ENCODE measurements at places on chromosomes 3 and 15.

DNA sequence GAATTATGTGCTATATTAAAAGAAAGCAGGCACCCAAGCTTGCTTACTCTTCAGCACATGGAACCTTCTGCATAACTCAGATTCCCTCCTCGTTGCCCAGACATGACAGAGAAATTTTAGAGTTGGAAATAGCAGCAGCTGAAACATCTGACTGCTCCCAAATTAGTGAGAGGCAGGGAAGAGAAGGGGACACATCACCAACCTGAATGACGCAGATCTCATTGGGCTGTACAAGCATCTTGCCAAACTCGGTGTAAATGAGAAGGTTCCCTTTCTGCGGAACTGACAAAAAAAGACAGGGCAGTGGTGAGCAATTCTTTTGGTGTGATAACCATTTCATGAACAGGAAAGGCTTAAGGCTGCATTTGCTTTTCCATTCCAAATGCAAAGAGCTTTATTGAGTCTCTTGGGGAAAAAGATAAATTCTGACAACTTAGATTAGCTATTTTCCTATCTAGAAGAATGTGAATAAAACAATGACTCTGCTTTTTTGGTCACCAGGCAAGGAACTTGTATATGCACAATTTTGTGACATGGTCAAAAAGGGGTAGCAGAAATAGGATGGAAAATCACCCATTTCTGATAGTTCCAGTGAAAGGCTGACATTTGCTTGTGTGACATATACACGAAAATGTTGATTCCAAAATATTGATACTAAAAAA, 35.1 kb downstream of the HGD start:
- no peak for DNase-seq

DNA sequence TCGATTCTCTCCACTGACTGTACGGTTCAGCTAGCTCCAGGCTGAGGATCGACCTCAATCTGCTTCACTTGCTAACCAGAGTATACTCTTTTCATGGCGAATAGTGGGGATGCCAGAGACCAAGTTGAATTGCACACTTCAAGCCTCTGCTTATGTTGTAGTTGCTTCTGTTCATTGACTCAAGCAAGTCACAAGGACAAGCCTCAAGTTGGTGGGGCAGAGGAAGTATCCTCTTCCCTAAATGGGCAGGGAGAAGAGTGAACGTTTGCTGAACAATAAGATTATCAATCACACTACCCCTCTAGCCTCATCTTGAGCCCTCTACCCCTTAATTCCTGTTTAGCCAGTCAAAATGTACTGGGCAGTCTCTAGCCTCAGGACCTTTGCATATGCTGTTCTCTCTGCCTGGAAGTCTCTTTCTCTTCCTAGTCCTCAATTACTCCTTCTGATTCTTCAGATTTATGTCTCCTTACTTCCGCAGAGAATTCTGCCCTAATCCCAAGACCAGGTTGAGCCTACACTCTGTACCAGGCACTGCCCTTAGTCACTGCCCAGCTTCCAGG, 390.4 kb upstream of the PROK2 start:
- no peak for DNase-seq

DNA sequence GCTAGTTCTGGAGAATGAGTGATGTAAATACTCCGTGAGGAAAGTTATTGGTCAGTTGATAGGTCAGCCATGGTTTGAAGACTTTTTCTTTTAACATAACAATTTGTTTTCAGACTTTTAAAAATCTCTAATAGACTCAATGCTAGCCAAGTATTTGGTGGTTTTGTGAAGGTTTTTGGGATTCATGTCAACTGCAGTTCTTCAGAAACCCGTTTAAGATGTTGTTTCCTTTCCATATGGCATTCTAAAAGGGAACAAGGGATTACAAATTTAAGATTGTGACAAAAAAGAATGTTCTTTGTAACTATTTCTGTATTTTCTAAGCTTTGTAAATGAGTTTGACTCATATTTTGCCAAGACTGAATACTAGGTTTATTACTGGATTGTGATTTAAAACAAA, 281.7 kb upstream of the COL8A1 start:
- no peak for DNase-seq

DNA sequence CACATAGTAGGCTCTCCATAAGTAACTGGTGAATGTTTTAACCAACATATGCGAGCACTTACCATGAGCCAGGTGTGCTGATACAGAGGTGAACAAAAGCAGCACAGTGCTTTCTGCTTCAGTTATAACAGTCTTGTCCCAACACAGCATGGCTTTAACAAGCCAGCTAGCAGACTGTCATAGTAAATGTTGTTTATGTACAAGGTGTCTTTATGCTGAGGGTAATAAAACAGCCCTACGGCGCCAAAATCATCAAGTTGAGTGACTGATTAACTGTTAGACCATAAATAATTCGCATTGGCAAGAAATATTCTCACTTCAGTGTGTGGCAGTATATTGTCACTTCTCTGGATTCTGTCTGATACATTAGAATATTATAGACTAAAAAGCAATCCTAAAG, 646.0 kb upstream of the CFAP20DC start:
- no peak for DNase-seq

DNA sequence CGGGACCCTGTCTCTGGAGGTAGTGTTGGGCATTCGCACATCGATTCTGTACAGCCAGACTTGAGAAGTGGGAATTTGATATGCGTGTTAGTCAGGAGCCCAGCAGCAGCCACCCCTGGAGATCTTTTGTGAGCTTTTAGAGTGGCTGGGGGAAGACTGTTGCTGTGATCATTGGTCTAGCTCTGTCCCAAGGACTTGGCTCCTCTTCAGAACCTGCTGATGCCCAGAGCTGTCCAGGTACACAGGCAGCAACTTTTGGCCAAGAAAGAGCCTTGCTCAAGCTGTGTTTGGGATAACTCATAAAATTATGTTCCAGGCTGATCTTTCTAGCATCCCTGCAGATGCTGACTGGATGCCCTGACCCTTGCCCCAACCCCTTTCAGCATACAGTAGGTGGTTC, 29.3 kb downstream of the LIMD1 start:
- DNase-seq, result no peak

DNA sequence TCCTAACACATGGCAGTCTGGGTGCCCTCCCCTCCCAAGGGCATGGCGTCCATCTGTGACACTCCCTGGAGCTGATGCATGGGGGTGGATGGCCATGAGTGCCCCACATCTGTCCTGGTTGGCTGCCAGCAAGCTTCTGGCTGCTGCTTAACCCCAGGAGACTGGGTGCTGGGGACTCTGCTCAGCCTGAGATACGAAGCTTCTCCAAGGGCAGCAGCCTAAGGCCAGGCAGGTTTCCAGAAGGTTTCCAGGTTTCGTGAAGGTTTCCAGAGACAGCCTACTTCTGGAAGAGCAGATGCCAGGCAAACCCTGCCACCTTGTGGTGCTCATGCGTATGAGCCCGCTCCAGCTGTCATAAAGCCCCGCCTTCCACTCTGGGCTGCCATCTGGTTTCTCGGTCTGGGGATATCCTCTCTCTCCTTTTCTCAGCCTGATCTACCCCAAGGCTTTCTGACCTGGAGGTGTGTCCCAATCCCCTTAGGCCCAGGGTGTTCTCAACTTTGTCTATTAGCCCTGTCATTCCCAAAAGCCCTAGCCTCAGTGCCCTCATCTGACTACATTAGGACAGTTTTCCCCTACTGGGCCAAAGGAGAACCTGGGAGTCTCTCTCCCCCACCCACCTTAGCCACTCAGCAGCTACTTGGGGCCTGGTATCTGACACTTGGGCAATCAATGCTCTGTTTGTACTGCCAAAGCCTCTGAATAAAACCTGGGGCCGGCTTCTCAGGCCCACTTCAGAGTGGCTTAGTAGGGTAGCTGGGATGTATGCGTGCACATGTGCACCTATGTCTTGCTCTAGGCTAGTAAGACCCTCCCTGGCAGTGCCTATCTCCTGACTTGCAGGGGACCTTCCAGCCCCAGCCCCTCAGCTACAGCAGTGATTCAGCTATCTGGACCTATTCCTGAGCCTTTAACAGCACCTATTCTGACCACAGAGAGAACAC, 12.0 kb downstream of the MRPL46 start:
- no peak for DNase-seq

DNA sequence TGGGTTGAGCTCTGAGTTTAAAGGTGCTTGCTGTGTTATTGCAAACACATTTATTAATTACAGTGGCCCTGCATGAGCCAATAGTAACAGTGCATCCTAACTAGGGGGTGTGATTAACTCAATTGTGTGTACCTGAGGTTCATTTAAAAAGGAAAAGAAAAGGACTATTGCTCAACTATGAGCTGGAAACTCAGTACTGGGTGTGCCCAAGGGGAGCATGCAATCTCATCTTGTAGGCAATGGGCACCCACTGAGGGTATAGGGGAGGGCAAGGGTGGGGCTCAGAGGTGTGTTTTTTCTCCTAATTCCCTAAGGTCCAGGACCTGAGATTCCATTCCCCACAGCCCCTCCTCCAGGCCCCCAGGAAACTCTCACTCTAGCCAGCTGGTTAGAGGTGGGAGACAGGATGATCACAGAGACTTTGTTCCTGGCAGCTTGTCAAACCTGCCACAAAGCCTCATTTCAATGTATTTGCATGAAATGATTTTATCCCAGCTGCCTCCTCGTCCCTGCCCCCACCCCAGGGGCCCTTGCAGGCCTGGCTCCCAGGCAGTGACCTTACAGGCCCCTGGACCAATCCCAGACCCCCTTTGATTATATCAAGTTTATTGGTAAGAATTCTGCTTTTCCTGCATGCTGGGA, 220.7 kb downstream of the TBC1D2B start:
- DNase-seq, result no peak

DNA sequence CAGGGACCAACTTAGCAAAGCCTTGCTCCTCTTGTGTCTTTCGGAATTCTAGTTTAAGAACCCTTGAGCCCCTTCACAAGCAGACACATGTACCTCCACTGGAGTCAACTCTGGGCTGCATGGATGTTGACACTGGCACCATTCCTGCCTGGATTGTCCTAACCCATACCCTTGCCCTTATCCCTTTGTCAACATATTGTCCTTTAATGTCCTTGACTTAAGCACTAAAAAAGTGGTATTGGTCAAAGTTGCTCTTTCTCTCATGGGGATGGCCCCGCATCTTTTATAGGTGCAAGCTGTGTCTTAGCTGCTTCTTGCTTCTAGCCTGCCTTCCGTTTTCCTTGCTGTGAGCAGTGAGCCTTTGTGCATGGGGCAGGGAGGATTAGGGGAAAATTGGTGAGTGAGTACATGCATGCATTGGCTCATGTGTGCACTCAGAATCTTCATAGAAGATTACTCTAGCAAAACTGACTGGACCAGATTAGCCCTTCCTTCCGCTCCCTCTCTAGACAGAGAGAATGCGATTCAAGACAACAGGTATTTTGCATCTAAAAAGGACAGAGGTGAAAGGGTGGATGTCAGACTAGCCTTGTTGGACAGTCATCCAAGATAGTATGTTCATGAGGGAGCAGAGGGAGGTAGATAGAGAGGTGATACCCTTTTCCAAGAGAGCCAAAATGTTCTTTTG, 42.4 kb downstream of the TGFBR2 start:
- DNase-seq, result no peak

DNA sequence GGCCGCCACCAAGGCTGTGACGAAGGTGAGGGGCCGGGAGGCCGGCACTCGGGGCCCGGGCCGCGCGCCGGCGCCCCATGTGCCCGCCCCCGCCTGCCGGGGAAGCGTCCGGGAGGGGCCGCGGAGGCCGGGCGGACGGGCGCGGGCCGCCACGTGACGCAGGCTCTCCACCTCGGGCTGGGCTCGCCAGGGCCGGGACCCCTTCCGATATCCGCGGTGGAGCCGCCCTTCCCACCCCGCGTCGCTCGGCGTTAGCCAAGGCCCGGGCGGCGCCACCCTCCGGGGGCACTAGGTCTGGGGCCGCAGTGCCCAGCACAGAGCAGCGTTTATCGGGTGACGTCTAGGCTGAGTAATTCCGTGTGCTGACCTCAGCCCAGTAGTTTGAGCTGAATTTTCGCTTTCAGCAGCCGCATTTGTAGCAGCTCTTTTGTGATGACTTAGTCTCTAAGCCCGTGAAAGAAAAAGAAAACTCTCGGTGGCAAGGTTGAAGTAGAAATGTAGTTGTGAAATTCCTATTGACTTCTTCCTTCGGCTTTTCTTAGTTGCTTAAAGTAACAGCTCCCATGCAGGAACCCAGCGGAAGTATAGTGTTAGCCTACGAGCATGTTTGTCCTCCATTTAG, 885 bp downstream of the CDV3 start:
- no peak for DNase-seq

DNA sequence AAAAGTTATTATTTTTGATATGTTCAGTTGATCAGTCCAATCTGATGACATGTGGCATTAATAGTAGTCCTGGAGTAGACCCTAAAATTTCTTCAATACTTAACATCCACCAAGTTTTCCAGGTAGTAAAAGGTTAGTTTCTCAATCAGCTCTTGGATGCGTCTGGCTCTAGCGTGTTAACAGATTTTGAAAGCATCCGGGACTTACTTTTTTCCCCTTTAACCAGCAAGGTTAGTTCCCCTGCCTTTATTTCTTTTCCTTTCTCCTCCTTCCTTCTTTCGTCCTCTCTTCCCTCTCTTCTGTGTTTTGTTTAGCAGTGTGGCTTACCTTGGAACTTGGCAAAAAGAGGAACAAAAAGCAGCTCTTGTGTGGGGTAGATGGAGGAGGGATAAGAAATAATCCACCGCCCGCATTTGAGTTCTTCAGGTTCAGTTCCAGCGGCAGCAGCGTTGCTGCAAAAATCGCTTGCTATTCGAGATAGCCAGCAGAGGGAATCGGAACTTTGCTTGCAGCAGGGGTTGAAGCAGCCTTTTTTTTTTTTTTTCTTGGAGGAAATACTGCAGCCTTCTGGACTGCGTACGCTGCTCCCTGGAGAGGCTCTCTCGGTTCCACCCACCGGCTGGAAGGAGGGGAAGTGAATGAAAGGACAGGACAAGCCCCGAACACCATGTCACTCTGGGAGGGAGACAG, at the start of gene RBMS3:
RBMS3 (plus strand) TSS at position 668 of the 690 bp plus-strand sequence.
- DNase-seq, result peak; percentile 97

GRCh38 chr3:129313665-129314385, 35.2 kb downstream of the HMCES start:
- DNase-seq, result no peak

DNA sequence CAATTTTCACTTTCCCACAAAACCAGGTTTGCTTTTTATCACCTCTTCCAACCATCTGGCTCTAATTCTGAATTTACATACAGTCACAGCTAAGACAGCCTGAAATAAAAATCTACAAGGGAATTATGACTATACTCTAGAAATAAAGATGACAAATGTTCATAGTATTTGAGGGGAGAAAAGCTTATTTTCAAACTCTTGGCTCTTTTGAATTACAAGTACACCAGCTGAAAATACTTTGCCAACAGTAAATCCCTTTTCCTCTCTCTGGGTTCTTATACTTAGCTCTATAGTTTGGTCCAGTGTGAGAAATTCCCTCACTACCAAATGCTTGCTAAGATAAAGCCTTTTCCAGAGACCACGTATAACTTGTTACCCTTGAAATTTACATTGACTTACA, 1037.9 kb downstream of the ROBO1 start:
- no peak for DNase-seq

- DNase-seq, result no peak
Measured at GRCh38 chr3:129893581-129894070, at the start of gene TMCC1. TMCC1 (minus strand) TSS chr3:129893711.

- DNase-seq, result no peak
Measured at GRCh38 chr3:71219744-71220638, 363.5 kb downstream of the FOXP1 start.
